Gastrocnemius medialis (tissue), 4 donors: ENCODE measurements at places on chromosomes 6 and 20.

GRCh38 chr6:159360306-159360705 lies 191.1 kb downstream of the FNDC1 start:
- DNase-seq, result peak; percentile 50

GRCh38 chr6:23089981-23090380 lies 520.6 kb downstream of the HDGFL1 start:
- no peak for DNase-seq

- DNase-seq, result no peak
Observed at GRCh38 chr6:149217466-149217888, 100.0 kb upstream of the TAB2 start.

- DNase-seq, result no peak
Observed at GRCh38 chr20:18984238-18985200, 170.9 kb downstream of the SCP2D1 start.

DNA sequence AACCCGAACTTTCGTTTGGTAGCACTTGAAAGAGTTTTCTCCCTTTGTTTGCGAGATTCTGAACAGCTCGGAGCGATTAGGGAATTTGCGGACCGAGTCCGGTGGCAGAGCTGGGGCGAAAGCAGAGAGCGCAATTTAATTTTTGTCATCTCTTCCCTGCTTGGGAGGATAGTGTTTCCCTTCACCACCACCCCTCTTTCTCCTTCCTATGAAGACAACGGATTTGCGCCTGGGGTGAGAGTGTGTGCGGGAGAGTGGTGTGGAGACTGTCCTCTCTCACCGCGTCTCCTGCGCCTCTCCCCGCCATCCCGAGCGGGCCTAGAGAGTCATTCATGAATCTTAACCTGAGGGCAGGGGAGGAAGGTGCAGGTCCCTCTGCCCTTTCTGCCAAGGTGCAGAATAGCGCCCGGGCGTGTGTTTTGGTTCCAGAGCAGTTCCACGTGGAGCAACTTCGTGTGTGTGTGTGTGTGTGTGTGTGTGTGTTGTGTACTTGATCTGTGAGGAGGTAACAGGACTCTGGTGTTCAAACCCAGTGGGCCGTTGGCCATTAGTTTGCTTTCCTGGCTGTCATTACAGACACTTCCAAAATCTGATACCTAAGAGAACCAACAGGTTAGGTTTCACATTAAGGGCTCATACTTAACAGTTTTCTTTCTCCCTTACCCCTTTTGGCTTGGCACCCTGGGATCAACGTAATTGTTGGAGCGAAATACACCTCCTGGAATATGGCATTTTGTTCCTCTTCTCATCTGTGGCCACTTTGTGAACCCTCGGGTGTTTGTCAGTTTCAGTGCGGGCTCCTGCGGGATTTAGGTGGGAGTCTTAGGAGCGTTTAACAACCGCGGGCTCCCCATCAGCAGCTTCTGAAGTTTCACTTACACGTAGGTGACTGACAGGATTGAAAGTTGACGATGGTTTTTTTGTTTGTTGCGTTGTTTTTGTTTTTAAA lies 1.8 kb downstream of the EYA4 start:
- peak; percentile 92 for DNase-seq

DNA sequence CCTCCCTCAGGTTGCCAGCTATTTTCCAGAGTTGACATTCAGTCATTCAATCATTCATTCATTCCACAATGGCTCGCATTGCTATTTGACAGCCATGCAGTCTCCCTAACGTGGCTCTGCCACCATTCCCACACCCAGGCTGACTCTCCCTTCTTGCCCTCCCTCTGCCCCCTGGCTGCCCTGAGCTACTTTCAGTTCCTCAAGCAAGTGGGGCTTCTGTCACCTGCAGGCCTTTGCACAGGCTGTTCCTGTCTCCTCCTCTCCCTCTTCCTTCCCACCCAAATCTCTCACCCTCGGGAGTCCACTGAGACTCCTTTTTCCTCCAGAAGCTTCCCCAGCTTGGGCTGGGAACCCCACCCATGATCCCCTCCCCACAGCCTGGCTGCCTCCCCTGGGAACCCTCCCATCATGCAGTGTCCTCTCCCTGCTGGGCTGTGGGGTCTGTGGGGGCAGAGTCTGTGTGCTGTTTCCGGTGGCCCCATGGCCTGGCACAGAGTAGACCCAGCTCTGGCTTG lies 2.6 kb downstream of the PACSIN1 start:
- DNase-seq, result no peak

DNA sequence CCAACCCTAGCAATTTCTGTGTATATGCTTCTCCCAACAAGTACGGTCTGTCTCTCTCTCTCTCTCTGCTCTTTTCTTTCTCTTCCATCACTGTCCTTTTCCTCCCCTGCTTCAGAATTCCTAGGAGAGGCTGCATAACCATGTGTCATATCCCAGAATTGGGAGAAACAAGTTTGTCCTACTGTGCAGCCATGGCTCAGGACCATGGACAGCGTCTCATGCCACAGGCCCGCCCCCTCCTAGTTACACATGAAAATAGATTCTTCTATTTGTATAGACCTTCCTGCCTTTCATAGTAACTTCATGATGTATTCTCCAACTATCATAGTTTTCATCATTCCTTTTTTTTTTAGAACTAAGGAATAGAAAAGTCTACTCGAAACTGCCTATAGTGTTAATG lies 98.0 kb downstream of the FNDC1 start:
- no peak for DNase-seq

DNA sequence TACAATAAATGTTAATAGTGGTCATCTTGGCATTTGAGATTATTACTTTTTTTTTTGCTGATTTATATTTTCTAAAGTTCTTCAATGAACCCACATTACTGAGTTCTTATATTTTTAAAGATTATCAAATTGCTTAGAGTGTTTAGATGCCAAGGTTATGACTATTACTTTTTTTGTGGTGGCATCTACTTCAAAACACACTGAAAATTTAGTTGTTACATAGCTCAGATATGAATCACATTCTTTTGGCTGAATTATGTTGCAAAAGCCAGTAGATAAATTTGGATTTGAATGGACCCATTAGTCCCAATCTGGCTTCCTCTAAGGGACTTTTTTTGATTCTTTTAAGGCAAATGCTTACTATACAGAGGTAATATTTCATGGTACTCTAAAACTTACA lies 8.9 kb downstream of the UTRN start:
- DNase-seq, result no peak

DNA sequence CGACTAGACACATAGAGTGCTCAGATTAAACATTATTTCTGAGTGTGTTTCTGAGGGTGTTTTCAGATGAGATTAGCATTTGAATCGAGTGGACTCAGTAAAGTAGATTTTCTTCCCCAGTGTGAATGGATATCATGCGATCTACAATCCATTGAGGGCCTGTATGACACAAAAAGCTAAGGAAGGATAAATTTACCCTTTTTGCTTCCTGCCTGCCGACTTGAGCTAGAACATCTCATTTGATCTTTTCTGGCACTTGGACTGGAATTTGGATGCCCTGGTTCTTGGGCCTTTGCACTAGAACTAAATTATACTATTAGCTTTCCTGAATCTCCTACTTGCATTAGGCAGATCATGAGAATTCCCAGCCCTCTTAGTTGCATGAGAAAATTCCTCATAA lies 675.8 kb downstream of the DOK5 start:
- no peak for DNase-seq

GRCh38 chr20:57717797-57718196 lies 8.0 kb upstream of the PMEPA1 start:
- DNase-seq, result no peak

DNA sequence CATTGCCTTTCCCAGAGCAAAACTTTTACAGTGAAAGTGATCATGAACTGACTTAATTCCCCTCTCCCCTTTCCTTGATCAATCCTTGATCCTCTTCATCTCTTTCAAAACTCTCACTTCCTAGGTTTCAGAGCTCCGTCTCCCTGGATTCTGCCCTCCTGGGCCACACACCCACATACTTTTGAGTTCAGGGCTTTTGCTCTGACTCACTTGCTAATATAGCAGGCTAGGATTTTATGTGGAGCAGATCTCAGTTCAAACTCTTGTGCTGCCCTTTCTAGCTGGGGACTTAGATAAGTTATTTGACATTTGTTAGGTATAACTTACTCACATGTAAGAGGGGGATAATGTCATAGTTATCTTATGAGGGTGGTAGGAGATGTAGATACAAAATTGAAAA lies 109.1 kb upstream of the MLIP start:
- no peak for DNase-seq

GRCh38 chr6:18016133-18016532 lies 28.7 kb upstream of the KIF13A start:
- DNase-seq, result no peak

- no peak for DNase-seq
Observed at GRCh38 chr6:152209211-152209610, 401.7 kb downstream of the ESR1 start.

DNA sequence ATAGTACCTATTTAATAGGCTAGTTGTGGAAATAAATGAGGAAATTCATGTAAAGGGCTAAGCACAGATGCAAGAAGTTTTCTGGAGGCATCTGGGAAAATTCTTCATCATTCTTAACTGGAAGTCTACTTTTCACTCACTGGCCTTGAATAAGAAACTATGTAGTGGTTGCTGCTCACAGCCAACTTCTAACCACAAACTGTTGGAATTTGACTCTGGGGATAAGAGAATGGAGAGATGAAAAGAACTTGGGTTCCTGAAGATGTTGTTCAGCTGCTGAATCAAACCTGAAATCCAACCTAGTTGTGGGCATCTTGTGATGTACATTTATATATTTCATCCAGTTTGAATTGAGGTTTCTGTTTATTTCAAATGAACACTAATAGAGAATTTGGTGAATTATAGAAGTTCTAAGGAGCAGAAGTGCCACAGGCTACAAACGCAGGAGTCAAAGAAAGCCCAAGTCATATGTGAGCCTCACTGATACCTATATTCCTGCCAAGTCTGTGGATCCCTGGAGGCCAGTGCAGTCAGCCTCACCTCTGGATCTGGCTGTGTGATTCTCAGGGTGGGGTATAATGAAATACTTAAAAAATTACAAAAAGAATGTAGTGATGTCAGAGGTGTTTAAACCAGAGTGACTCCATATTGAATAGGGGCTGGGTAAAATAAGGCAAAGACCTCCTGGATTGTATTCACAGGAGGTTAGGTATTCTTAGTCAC lies 18.7 kb upstream of the MEI4 start:
- no peak for DNase-seq

GRCh38 chr20:4082406-4083097 lies 67.2 kb upstream of the RNF24 start:
- DNase-seq, result no peak

GRCh38 chr6:29958046-29958445 lies 15.7 kb downstream of the HLA-A start:
- DNase-seq, result no peak

GRCh38 chr6:21309807-21310221 lies 283.7 kb upstream of the SOX4 start:
- no peak for DNase-seq

GRCh38 chr20:37636977-37637376 lies 56.9 kb upstream of the CTNNBL1 start:
- DNase-seq, result no peak

DNA sequence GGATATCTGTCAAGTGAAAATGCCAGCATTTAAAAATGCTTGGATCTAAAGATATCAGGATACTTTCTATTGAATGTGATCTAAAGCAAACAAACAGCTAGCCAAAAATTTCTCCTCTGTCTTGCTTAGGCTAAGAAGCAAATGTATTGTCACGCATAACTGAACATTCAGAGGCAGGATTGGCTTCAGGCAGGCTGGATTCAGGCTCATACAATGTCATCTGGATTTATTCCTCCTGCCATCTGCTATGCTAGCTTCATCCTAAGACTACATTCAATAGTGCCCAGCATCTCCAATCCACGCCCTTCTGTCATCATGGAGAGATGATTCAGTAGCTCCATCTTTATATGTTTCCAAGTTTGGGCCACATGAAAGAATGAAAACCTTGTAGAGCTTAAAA lies 27.1 kb downstream of the PFDN4 start:
- no peak for DNase-seq

DNA sequence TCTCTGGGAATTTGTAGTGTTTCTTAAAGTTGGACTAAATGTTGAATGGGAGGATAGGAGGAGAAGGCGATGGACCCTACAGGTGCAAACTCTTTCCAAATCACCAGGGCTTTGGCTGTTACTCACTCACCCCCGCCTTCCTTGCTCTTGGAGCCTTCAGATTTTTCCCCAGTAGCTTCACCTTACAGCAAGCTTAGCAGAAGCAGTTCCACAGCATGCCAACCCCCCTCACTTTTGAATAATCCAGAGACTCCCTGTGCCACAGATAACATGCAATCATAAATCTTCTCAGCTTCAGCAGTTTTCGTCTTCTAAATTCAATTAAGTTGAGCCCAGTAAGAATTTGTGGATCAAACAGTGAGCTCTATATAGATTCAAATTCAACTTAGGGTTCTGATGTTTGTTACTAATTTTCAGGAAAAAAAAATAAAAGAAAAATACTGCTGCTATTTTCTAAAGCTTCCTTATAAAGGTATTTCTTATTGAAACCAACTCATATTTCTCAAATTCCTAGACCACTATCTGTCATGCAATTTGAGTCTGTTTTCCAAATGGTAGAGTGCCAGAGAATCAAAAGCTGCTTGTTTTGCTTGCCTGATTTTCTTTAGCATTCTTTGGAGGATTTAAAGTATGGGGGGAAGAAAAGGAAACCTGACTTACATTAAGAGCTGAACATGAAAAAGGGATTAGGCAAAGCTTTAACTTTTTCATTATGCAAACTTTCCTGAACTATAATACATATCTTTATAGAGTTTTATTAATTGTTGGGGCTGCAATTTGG lies 166.4 kb downstream of the EYA4 start:
- DNase-seq, result no peak

DNA sequence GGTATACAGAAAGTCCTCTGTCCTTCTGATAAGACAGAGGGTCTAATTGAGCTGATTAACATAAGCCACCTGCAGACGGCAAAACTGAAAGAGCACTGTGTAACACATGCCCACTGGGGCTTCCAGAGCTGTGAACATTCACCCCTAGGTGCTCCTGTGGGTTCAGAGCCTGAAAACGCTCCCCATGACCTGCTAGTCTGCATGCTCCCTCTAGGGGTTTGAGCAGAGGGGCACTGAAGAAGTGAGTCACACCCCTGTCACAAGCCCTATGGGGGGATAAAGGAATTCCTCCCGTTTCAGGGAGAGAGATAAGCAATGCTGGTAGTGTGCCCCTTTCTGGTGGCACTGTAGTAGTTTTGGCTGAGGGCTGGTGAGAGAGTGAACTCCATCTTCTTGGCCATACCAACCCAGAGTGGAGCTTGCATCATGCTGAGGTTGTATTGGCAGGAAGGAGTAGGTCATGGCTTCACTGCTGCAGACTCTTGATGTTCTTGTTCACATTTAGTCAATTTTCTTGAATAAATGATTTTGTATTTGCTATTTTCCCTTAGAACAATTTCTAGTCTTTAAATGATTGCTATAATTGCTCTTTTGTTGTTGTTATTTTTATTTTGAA lies 637.5 kb upstream of the MAN1A1 start:
- no peak for DNase-seq

GRCh38 chr20:6636209-6637159 lies 131.0 kb upstream of the BMP2 start:
- no peak for DNase-seq
